Mesangial cell (primary cell): ENCODE measurements at places on chromosomes 4 and X. TPM values are rescaled to one million over a fixed set of nuclear protein-coding genes. Genes with fewer than 3 reads are reported as not detected.

Gene RASGEF1B
- total RNA-seq, result 0.65 and 3.7 TPM in 2 replicates

Gene ARHGAP4
- total RNA-seq, result 5.7 and 16.7 TPM in 2 replicates

Gene ATP6AP2
- total RNA-seq, result 60.8 and 82.5 TPM in 2 replicates

Gene ARMCX4
- 2.0 and 2.7 TPM in 2 replicates for total RNA-seq

Gene CTAG1B
- not detected in 2 replicates for total RNA-seq

Gene ZAR1
- total RNA-seq, result 0.13 TPM in 1 of 2 replicates, not detected in the other

Gene ARMCX2
- total RNA-seq, result 33.7 and 41.4 TPM in 2 replicates

Gene SSX4B
- total RNA-seq, result not detected in 2 replicates

Gene CSAG1
- total RNA-seq, result not detected in 2 replicates

Gene SORCS2
- 0.65 and 1.3 TPM in 2 replicates for total RNA-seq

Gene CXCL13
- not detected in 2 replicates for total RNA-seq

Gene SLC7A11
- 8.1 and 9.9 TPM in 2 replicates for total RNA-seq

Gene CT45A5
- total RNA-seq, result not detected in 2 replicates

Gene NDNF
- 1.6 TPM in 1 of 2 replicates, not detected in the other for total RNA-seq

Gene ATP6AP1
- 45.0 and 81.4 TPM in 2 replicates for total RNA-seq

Gene CTAG1A
- not detected in 2 replicates for total RNA-seq

Gene KIF4A
- 0.76 and 23.8 TPM in 2 replicates for total RNA-seq

Gene NDP
- total RNA-seq, result under 0.01 TPM in 1 of 2 replicates, not detected in the other

Gene CABS1
- not detected in 2 replicates for total RNA-seq

Gene RTL9
- under 0.01 TPM in 1 of 2 replicates, not detected in the other for total RNA-seq

Gene IBSP
- not detected in 2 replicates for total RNA-seq

Gene ABHD18
- 4.9 and 6.1 TPM in 2 replicates for total RNA-seq

Gene BST1
- 12.8 and 18.6 TPM in 2 replicates for total RNA-seq

Gene FMR1NB
- not detected in 2 replicates for total RNA-seq
